Glomerular endothelial cell (primary cell): ENCODE measurements at places on chromosomes 5 and 9. TPM values are rescaled to one million over a fixed set of nuclear protein-coding genes. Genes with fewer than 3 reads are reported as not detected.

CDC25C gene
- 0.97 and 2.9 TPM in 2 replicates for total RNA-seq

TMEFF1 gene
- 30.0 and 35.1 TPM in 2 replicates for total RNA-seq

CAMLG gene
- 31.0 and 39.1 TPM in 2 replicates for total RNA-seq

CDC20B gene
- 0.23 TPM in 1 of 2 replicates, not detected in the other for total RNA-seq

IL13 gene
- total RNA-seq: not detected in 2 replicates

DPYSL3 gene
- total RNA-seq: 67.0 and 145 TPM in 2 replicates

PCDHA7 gene
- total RNA-seq: 0.05 and 0.64 TPM in 2 replicates

POU5F2 gene
- 0.97 and 2.7 TPM in 2 replicates for total RNA-seq
